GM03348 (cell line): ENCODE measurements at places on chromosomes 5 and 9.
A peak's percentile ranks its signal among the peaks of the same experiment; 100 is the strongest.

DNA sequence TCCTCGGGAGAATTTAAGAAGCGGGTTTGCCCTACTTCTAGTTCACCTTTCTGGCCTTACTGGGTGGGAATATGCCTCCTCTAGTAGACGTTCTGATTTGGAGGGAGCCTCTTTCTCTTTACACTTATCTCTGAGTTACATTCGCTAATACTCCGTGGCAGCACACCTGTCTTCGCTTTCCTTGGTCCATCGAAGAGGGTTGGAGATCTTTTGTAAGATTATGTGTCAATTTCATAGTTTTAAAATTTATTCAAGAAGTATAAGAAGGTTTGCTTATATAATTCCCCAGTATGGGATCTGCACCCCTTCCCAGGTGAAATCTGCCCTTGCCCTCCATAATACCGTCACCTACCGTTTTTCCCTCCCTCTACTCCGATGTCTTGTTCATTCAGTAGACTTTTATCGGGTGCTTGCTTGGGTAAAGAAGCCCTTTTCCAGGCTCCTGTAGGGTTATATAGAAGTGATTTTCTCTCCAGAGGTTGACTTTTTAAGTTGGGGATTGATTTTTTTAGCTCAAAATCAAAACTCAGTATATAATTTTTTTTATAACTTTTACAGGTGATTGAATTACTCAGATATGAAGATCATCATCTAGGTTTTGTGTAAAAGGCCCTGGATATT, 1.1 kb downstream of the GPBP1 start:
- no peak for DNase-seq

GRCh38 chr9:68500457-68501381, 40.0 kb downstream of the TMEM252 start:
- peak; percentile 13 for DNase-seq

DNA sequence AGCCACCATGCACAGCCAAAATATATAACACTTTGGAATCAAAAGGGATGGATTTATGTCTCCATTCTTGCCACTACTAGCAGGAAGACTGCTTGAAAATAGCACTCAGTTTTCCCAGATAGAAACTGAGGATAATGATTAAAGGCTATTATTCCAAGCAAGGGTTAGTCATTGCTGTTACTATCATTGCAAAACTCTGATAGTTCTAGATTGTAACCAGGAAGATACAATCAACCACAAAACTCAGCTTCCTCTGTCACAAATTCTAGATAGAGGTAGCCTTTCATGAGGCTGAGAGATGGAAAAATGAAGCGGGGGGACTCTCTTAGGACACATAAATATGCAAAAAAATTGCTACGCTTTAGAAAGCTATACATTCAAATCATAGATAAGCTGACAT, 3.1 kb downstream of the ANXA1 start:
- no peak for DNase-seq

GRCh38 chr9:123418506-123418905, 62.5 kb downstream of the CRB2 start:
- DNase-seq: no peak

DNA sequence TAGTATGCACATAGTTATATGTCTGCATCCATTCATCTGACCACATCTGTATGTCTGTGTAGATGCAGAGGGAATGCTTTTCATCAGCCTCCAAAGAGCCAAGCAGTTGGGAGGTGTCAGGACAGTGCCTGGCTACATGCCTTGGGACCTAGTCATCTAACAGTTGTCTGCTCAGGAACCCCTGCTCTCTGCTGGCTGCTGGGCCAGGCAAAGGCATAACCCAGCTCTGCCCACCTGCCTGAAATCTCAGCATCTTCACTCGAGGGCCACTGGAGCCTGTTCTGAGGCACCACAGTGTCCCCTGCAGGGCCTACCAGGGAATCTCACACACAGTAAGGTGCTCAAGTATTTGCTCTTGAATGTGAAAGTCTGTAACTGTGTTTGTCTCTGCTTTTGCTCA, 3.7 kb downstream of the C9orf50 start:
- peak; percentile 66 for DNase-seq

- no peak for DNase-seq
Observed at GRCh38 chr5:9361835-9362234, 184.0 kb downstream of the SEMA5A start.

GRCh38 chr9:37745970-37746369, 7.6 kb upstream of the TRMT10B start:
- no peak for DNase-seq

DNA sequence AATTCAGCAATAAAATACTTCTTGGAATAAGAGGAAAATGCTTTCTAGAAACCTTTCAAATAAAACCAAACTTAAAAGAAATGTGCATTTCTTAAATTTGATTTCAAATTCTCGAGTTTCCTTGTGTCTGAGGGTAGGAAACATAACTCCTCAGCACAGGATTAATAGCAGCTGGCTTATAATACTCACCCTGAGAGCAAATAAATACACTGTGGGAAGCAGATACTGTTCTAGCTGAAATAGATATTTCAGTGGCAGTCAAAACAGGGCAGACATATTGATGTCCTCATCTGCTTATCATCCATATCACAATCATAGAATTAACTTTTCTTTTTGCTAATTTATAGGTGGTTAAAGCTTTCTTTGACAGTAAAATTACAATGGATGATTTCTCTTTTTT, 24.1 kb upstream of the FEM1C start:
- no peak for DNase-seq

- DNase-seq: no peak
Observed at GRCh38 chr5:113060408-113061025, 83.9 kb downstream of the DCP2 start.

GRCh38 chr5:72472031-72472430, 35.2 kb downstream of the ZNF366 start:
- DNase-seq: no peak

DNA sequence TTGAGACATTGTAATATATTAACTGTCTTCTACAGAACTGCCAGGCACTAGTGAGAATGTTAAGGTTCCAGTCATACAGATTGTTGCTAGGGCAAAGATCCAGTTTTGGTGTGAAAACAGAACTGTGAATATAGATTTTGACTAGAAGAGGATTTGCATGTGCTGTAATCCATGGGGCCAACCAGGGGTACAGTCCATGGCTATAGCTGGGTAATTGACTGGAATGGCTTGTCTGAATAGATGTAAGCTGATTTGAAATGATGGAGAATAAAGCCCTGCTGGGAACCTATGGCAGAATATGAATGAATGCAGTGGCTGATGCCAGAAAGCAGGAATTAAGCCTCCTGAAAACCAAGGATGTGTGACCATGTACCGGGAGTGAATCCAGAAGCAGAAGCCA, 748.5 kb upstream of the CDH10 start:
- no peak for DNase-seq

- no peak for DNase-seq
Observed at GRCh38 chr9:121901616-121902015, 191.5 kb downstream of the TTLL11 start.

DNA sequence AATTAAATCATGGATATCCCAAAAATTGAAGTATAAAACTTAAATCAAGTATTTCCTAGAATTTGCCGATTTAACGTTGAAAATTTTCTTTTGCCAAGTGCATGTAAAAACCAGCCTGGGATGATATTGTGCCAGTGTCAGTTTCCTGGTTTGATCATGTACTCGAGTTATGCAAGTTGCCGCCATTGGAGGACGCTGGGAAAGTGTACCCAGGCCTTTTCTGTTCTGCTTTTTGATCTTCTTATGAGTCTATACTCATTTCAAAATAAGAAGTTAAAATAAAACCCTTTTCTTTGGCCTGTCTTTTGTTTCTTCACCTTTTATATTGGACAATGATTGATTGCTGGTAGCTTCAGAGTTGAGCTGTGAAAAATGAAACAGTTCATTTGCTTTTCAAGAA, 93.1 kb upstream of the NFIL3 start:
- no peak for DNase-seq

GRCh38 chr9:127734247-127734746, 797 bp downstream of the TOR2A start:
- no peak for DNase-seq

DNA sequence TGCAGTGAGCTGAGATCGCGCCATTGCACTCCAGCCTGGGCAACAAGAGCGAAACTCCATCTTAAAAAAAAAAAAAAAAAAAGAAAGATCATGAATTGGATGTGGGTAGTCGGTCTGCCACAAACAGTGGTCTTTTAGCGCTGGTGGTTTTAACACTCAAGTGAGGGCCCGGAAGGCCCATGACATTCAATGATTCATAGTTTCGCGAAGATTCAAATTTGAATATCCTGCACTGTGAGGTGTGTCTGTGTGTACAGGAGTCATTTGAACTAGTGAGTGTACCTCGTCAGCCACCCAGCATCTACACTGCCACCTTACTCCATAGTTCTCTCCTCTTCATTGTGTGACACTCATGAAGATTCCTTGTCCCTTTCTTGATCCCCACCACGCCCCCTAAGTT, 41.3 kb downstream of the CFAP77 start:
- no peak for DNase-seq
